T-helper 2 cell (primary cell): ENCODE measurements at places on chromosomes 4 and X.

DNA sequence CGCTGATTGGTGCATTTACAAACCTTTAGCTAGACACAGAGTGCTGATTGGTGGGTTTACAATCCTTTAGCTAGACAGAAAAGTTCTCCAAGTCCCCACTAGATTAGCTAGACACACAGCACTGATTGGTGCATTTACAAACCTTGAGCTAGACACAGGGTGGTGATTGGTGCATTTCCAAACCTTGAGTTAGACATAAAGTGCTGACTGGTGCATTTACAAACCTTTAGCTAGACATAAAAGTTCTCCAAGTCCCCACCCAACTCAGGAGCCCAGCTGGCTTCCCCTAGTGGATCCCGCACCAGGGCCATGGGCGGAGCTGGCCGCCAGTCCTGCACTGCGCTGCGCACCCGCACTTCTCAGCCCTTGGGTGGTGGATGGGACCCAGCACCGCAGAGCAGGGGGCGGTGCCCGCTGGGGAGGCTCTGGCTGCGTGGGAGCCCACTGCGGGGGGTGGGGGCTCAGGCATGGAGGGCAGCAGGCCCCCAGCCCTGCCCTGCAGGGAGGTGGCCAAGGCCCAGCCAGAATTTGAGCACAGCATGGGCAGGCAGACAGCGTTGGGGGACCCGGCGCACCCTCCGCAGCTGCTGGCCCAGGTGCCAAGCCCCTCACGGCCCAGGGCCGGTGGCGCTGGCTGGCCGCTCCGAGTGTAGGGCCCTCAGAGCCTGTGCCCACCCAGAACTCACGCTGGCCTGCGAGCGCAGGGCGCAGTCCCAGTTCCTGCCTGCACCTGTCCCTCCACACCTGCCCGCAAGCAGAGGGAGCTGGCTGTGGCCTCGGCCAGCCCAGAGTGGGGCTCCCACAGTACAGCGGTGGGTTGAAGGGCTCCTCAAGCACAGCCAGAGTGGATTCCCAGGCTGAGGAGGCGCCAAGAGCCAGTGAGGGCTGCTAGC lies 608.9 kb upstream of the LCORL start:
- DNase-seq = no peak

- DNase-seq = no peak
These were observed 114.6 kb upstream of the CBR4 start for GRCh38 chr4:169124661-169125060.

DNA sequence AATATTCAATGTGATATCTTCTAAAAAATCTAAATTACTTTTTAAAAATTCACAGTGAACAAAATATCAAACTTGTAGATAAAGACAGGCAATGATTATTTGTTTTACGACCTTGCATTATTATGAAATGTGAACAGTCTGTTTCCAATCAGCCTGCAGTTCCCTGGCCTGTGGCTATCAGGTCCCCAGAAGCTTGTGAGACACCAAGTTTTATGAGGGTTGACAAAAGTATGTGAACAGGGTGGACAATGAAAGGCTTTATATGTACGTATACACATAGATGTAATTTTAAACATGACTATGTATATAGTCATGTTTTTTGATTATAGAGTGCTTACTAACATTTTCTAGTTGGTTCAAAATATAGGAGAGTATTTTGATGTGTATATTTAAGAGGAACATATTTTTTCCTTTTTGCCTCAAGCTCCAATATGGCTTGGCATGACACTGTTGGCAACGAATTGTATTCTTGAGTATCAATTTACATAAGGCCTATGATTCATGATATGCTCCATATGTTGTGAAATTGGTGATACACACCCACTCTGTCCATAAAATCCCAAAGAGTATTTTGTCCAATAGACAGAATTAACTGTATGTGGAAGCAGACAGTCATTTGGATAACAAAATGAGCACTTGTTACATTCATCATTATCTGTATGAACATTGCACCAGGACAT lies 55.7 kb downstream of the BTC start:
- DNase-seq = no peak

DNA sequence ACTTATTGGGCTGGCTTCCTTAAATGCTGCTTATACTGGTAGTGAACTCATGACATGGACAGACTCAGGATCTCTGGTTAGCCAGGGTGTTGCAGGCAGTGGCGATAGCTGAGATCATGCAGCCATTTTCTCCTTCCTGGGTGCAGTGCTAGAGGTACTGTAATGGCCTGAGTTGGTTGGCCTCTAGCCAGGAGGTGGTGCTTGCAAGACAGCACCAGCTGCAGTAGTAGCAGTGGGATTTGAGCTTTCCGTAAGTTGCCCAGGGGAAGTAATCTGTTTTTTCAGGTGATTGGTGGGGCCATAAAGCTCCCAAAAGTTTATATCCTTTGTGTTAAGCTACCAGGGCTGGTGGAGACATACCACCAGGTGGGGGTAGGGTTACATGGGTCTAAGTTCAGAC lies 45.1 kb upstream of the AADAT start:
- DNase-seq = no peak

DNA sequence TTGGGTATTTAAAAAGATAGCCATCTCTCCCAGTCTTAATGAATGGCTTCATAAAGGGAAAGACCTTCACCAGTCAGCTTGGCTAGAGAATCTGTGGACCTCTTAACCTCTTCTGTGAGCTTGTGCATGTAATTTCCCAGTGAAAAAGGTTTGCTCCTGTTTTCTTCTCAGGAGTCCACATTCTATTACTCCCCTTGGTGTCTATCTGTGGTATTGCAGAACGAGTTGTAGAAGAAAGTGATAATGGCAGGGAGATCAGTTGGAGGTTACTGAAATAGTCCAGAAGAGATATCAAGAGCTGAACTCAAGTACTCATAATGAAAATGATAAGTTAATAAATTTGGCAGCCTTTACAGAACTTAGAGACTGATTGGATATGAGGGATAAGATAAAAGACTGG lies 16.5 kb upstream of the VAMP7 start:
- DNase-seq = no peak

- DNase-seq = no peak
These were observed 7.2 kb downstream of the HTR2C start for GRCh38 chrX:114591121-114591520.

- DNase-seq = no peak
These were observed 51.3 kb downstream of the NOP14 start for GRCh38 chr4:2911868-2912267.

- no peak for DNase-seq
These were observed 13.5 kb downstream of the TSPAN7 start for GRCh38 chrX:38574858-38575257.

GRCh38 chr4:149409146-149409545 lies 406.5 kb downstream of the IQCM start:
- DNase-seq = no peak

- no peak for DNase-seq
These were observed 78.8 kb downstream of the NHS start for GRCh38 chrX:17453788-17454187.

- DNase-seq = peak; percentile 26
These were observed 18.4 kb upstream of the CTSO start for GRCh38 chr4:155972098-155972497.

GRCh38 chr4:87566276-87566675 lies 37.1 kb upstream of the SPARCL1 start:
- no peak for DNase-seq

DNA sequence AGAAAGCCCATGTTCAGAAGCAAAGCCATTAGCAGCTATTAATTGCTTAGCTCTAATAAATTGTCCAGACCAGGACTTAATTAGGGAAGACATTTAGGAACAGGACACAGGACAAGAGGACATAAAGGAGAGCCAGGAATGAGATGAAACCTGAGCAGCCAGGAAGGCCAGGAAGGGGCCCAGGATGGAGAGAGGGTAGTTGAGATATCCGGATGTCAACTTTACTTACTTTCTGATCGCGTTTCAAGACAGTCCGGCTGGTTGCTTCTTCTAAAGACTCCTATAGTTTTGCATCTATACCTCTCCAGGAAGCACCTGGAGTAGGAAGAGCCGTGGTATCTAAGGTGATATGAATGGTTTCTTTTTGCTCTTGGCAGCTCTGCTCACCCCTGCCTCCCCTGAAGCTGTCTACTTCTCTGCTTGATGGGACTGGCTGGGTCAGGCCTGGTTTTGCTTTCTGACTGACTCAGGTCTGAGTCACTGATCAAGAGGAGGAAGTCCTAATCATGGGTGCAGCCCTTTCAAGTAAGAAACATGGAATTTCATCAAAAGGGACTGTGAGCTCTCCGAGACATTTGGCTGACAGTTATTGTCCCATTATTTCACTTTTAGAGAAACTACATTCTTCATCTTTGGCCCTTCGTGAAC lies 733.3 kb downstream of the RPA4 start:
- DNase-seq = no peak

DNA sequence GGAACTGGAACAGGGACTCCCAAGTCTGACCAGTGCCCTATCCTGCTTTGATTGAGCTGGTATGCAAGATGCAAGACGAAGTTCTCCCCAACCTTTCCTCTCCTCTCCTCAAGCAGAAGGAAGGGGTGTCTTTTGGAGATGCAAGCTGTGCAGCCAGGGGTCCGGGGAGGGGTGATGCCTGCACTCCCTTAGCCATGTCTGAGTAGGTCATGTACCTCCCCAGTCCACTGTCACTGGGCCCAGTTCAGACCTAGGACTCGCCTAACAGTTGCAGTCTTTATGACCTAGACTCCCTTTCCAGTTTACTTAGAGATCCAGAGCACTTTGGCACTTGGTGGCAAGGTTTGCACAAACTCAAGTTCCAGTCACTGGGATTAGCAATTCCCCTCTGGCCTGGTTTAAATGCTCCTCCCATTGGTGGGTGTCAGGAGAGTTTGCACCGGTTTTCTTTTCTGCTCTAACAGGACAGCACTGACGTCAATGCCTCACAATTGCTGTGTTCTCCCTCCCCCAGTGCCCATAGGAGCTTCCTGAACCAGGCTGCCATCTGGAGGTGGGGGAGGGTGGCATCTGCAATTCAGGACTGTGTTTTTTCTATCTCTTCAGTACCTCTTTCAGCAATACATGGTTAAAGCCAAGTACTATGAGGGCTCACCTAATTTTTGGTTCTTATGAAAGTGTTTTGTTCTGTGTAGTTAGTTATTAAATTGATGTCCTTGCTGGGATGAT lies 782.2 kb downstream of the ARAP2 start:
- no peak for DNase-seq
